Stimulated activated CD8-positive, alpha-beta memory T cell treated with anti-CD3 and anti-CD28 coated beads, Interleukin-2, amount 100 ng/mL, for 48 hours (primary cell): ENCODE measurements at places on chromosomes 12 and 14.

DNA sequence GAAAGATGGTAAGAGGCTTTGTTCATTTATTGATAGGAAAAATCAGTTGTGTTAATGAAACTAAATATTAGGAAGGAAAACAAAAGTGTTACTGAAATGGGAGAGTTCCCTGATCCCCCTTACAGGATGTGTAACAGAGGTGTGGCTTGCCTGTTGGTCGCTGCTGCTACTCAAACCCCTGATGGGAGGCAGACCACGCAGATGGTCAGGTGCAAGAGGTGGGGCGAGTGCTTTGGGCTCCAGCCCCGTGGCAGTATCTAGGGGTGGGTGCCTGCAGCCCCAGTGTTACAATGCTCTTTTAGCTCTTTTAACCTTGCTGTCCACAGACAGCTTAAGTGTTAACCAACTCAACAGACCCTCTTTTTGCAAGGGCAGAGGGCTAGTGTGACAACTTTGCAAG lies 319.6 kb upstream of the DCN start:
- DNase-seq = no peak

DNA sequence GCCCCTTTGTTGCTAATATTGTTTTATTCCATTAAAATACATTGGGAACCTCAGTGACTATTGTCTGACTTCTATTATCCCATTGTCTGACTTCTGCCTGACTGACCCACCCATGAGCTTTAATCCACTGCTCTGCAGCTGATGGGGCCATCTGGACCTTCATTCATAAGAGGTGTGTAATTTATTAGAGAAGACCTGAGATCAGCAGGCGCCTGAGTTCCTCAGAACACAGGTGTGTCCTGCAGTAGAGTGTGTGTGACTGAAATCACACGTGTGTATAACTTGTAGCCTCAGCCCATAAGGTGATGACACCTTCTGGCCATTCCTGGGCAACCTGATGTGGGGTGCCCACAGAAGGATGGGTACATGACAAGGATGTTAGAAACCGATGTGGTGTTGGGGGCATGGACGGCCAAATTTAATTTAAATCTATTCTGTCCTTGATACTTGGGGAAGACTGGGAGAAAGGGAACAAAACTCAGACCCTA lies 821.0 kb downstream of the TMEM121 start:
- DNase-seq = no peak

GRCh38 chr14:65229748-65230728 lies 127.7 kb upstream of the MAX start:
- no peak for DNase-seq

- no peak for DNase-seq
Measured at GRCh38 chr14:21083565-21084325, 13.6 kb downstream of the ARHGEF40 start.

- no peak for DNase-seq
Measured at GRCh38 chr12:108822497-108823205, 34.7 kb downstream of the SSH1 start.

GRCh38 chr12:78864403-78864869 lies at the start of gene SYT1:
Gene SYT1, plus strand, starts transcription at chr12:78864774.
- no peak for DNase-seq

GRCh38 chr12:20366776-20367409 lies 1.4 kb upstream of the PDE3A start:
- DNase-seq = no peak

GRCh38 chr14:39873791-39874190 lies 441.6 kb upstream of the FBXO33 start:
- no peak for DNase-seq

DNA sequence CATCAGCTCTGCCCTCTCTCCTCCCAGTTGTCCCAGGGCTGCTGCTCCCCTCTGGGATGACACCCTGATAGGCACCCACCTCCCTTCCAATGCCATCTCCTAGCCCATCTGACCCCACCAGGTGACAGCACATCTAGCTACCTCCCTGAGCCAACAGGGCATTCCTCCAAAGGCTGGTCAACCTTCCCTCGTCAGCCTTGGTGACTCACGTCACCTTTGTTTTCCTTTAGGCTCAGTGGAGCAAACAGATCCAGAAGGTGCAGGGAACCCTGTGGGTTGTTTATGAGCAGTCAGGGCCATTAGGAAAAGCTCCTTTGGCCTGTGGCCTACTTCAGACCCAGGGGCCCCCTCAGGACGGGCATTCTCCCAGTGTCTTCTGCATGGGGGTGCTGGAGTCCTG lies 32.4 kb downstream of the PIGH start:
- no peak for DNase-seq
